Right ventricle myocardium inferior (tissue), 1 donor: ENCODE measurements at places on chromosomes 13 and 19. TPM values are rescaled to one million over a fixed set of nuclear protein-coding genes. Genes with fewer than 3 reads are reported as not detected.

The ZFP30 gene
- 6.9 TPM for total RNA-seq

- no peak for DNase-seq
Measured at GRCh38 chr13:79898202-79898826, 417.4 kb downstream of the NDFIP2 start.

The SMAD9 gene
- 1.9 TPM for total RNA-seq

GRCh38 chr13:26872525-26873385 is 112.2 kb upstream of the GPR12 start:
- DNase-seq = peak; percentile 64

The KCNK6 gene
- total RNA-seq = 7.2 TPM

- no peak for DNase-seq
Measured at GRCh38 chr19:3693025-3693925, 7.0 kb downstream of the PIP5K1C start.

DNA sequence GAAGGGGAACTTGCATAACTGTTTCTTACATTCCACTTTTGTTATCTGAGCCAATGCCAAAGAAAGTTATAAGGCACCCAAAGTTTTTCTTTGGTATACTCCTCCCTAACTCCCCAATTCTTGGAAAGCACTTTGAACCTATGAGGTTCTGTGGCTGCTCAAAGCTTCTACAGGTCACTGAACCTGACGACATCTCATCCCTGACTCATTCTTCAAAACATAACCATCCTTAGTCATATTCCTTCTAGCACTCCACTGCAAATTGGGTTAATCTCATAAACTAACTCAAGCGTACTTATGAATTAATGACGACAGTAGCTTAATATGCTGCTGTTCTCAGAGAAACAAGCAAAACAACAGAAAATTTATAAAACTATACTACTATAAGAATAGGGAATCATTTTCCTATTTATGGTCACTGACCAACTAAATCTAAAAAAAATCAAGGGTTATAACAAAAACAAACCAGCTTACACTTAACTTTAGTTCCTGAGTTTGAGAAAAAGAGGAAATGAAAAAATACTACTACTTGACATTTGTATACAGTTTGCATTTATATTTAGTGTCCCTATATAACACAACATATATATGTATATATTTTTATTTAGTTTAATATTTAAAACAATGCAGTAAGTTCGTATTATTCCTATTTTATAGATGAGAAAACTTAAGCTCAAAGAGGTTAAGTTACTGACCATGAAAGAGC is 69.1 kb downstream of the CAB39L start:
- DNase-seq = no peak

The FGF21 gene
- not detected for total RNA-seq
